Esophagus squamous epithelium (tissue), 5 donors: ENCODE measurements at places on chromosomes 7 and 10. TPM values are rescaled to one million over a fixed set of nuclear protein-coding genes. Genes with fewer than 3 reads are reported as not detected.

The NFE2L3 gene
- total RNA-seq = 2.0 TPM

DNA sequence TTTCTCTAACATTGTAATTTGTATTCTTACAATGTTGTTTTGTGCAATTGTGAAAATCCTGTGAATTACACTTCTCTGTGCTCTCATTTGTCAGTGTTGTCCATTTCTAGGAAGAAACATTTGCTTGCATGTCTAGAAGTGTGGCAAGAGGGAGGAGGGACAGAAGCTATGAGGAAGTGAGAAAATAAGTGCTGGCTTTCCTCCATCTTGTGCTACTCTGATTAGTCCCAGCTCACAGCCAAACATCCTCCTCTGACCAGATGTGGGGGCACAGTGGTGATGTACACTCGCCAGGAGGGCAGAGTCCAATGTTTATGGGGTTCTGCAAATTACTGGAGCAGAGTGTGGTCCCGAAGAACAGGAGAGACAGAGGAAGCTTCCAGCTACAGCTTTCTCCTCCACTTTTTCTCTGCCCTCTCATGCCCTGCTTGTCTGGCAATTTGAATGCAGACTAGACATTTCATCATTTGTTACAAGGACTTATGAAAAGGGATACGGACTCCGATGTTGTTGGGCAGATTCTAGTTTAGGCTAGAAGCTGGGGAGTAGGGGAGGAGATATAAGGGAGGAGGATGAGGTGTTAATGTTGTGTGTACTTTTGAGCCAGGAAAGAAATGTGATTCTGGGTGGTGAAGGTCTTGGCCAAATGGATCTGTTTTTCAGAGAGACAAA, 131.0 kb upstream of the C1GALT1 start:
- DNase-seq = no peak

GRCh38 chr10:54284526-54285193, 516.4 kb downstream of the PCDH15 start:
- no peak for DNase-seq

The ZNF485 gene
- 1.1 TPM for total RNA-seq
